Iris pigment epithelial cell (primary cell): ENCODE measurements at places on chromosomes 5 and 9.

- DNase-seq, result peak; percentile 6
Observed at GRCh38 chr9:112898872-112899311, 8.2 kb upstream of the SLC46A2 start.

DNA sequence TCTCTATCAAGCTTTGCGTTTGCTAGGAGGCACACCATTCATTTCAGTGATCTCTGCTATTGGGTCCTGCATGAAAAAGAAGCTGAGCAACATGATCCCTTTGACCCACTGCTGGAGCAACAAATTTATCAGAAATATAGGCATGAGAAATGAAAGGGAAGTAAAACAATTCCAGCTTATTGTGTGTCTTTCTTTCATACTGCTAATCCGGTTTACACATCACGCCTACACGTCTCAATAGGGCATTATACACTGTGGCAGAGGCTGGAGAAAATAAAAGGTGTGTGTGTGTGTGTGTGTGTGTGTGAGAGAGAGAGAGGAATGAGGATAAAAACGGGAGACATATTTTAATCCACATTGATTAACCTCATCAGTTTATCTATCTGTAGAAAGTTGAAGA lies 2.4 kb downstream of the PTCH1 start:
- DNase-seq, result no peak

DNA sequence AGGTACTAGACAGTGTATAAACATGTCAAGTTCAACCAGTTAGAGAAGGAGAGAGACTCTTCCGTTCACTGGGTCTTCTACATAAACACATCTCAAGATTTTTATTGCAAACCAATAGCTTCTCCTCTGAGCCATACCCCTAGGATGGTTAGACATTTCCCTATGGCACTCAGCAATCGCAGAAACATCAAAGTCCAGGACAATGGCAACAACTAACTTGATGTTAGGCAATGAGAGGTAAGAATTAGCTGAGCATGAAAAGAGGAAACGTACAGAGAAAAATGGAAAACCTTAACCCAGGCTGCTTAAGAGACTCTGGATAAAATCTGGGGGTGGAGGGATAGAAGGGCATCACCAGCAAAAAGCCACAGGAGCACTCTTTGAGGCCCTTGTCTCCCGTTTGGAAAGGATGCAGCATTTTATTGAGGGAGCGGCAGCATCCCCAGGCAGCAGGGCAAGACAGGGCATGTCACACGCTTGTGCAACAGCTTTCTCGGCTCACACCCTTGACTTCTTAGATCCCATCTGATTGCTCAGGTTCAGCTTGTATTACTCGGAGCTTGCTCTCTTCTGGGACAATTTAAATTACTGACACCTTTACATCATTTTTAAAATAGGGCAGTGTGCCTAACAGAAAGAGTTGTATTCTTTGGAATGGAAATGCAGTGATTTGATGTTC lies 8.6 kb upstream of the PSAT1 start:
- no peak for DNase-seq

- peak; percentile 45 for DNase-seq
Observed at GRCh38 chr9:128203024-128203706, at the start of gene DNM1. Gene DNM1, plus strand, starts transcription at chr9:128203379. Its CDS starts 92 bp downstream, at chr9:128203471.

- DNase-seq, result peak; percentile 71
Observed at GRCh38 chr5:135560858-135561257, 17.9 kb downstream of the CXCL14 start.

- DNase-seq, result no peak
Observed at GRCh38 chr5:169201597-169201996, 99.3 kb downstream of the SLIT3 start.

DNA sequence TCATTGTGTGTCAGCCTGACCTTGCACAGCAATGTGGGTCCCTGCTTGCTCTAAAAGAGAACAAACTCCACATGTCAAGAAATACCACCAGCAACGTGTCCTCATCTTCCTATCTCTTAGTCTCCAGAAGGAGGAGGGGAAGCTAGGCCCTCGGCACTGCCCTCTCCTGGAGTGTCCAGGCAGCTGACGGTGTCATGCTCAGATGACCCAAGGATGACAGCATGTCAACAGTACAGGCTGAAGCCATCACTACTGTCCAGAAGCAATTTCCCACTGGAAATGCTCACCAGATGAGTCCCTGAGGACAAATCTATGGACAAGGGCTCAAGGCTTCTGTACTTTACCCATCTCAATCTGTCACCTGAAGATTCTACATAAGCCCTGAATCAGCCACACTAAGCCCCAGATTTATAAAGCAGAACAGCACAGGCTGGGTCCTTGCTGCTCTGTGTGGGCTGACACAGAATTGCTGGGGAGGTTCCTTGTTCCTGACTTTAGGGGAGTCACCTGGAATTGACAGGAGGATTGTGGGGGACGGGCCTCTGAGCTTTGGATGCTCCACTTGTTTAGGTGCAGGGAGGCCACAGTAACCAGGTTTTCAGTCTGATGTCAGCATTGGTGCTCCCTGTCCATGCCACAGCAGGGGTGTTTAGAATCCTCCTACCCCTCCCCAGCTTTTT lies 210.2 kb downstream of the DAB2IP start:
- DNase-seq, result no peak

GRCh38 chr9:137306850-137307254 lies 4.8 kb upstream of the NRARP start:
- DNase-seq, result no peak

DNA sequence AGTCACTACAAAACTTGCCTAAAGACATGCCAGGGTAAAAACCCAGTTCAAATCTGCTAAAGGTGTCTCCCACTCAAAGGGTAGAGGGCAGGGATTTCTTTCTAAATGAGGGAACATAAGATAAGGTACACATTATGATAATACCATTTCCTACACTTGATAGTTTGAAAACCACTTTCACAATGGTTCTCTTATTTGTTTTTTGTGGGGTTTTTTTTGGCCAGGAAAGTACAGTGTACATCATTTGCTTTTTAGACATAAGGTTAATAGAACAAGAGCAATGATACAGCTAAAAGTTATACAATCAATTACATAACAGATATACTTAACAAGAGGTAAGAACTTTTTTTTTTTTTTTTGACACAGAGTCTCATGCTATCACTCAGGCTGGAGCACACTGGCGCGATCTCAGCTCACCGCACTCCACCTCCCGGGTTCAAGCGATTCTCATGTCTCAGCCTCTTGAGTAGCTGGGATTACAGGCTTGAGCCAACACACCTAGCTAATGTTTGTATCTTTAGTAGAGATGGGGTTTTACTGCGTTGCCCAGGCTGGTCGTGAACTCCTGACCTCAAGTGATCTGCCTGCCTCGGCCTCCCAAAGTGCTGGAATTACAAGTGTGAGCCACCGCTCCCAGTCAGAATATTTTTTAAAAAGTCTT lies 48.8 kb upstream of the GLRX start:
- DNase-seq, result no peak

DNA sequence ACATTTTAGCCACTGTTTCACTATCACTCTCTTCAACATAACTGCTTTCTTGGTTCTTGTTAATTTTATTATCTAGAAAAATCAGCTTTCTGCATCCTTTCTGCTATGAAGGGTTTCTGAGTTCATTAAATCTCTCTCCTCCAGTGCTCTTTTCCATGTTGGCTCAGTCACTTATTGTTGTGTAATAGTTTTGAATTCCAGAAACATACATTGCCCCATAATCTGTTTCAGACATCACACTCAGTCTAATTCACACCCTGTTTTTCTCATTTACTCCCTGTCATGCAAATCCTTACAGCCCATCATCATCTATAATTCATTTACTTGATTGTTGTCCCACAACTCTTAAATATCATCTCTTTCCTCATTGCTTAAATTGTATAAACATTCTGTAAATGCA lies 176.1 kb upstream of the CDH12 start:
- DNase-seq, result no peak

DNA sequence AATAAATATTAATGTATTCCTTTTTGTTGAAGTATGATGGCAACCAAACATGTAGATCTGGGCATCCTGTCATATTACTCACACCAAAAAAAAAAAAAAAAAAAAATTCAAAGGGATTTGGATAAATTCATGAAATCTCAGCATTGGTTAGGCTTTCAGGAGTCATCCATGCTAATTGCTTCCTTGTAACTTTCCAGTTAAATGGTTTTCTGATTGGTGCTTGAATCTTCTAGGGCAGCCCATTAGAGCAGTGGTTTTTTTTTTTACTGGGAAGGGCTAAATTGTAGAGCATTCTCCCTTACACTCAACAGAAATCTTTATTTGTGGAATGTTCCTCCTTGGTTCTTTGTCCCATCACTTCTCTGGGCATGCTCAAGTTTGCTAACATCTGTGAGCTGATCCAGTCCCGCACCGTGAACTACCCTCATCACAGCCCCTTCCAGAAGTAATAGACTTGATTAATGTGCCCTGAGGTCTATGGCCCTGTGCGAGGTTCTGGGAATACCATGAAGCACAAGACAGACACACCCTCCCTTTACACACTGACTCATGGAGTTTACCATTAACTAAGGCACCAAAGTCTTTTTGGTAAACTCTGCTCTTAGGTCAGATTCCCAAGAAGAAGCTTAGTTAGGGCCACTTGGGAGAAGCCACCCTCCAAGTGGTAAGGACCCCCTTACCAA lies 56.0 kb downstream of the RGS3 start:
- DNase-seq, result no peak

DNA sequence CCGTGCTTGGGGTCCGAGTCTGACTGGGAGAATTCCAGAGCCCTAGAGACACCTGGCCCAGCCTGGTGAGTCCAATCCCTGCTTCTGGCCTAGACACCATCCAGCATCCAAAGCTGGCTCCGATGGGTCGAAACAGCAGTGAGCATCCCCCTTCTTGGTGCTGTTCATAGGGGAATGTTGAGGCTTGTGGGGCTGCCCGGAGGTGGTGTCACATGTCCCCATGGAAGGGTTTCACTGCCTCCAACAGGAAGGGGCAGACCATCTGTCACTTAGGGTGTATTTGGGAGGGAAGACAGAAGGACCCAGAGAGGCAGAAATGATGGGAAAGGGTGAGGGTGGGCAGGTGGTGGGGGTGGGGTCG lies 13.9 kb downstream of the C9orf50 start:
- no peak for DNase-seq

GRCh38 chr5:137933491-137933911 lies 44.2 kb downstream of the PKD2L2 start:
- DNase-seq, result peak; percentile 4

DNA sequence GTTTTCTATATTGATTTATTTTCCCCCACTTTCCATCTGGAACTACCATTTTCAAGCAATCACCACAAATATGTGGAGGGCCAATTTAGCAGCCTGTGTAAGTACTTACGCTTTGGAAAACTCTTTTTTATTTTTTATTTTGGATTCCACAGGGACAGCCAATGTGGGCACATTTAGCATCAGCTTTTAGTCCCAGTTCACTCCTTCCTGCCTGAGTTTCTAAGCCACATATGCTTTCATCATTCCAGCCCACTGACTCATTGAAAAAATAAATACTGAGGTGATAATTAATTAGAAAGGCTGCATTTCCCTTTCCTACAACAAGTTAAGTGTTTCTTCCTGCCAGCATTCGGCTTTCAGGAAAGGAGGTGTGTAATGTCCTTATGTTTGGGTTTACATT lies 76.8 kb downstream of the TMEM167A start:
- no peak for DNase-seq

DNA sequence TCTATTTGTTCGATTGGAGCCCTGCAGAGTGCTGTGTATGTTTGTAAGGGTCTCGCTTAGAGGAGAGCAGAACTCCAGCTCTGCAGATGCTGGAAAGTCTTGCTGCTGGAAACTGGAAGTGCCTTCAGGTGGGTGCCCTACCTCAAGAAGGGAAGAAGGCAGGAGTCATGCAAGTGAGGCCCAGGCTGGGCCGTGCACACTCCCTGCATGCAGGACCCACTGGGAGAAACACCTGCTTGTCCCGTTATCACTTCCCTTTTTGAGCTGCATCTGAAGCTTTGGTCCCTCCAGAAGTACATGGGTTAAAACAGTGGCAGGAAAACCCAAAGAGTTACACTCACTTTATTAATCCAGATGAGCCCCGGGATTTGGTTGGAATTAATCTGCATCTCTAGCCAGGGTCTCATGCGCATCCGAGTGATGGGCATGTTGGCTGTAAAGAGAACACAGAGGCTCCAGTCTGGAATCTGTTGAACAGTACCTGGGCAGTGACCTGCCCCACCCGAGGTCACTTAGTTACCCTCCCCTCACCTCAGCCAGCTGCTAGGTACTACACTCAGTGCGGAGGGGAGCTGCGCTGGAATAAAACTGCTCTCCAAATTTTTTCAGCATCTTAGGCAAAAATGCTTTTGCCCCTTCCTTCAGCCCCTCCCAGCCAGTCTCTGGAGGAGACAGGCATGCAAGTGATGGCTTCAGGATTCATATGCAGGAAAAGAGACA lies 1.4 kb downstream of the IRF1 start:
- no peak for DNase-seq

DNA sequence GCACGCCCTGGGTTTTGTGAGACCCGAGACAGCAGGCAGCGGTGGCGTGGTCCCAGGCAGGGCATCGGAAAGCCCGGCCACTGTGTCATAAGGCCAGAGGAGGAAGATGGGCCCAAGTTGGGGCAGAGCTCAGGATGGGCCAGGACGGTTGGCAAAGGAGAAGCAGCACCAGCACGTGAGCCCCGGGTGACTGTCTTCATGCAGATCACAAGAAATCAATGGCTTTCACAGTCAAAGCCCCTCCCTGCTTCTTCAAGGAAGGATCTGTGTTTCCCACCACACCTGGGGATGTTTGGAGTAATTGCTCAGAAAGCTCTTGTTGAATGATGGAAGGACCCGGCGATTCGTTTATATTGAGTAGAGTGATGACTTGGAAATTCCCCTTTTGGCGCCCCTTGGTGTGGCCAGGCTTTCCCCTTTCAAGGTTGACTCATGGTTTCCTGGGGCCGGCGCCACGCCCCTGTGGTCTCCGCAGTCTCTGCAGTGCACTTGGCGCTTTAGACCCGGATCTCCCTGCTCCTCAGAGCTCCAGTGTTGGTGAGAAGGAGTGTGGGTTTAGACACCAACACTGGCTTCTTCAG lies 52.1 kb downstream of the IL31RA start:
- peak; percentile 81 for DNase-seq

DNA sequence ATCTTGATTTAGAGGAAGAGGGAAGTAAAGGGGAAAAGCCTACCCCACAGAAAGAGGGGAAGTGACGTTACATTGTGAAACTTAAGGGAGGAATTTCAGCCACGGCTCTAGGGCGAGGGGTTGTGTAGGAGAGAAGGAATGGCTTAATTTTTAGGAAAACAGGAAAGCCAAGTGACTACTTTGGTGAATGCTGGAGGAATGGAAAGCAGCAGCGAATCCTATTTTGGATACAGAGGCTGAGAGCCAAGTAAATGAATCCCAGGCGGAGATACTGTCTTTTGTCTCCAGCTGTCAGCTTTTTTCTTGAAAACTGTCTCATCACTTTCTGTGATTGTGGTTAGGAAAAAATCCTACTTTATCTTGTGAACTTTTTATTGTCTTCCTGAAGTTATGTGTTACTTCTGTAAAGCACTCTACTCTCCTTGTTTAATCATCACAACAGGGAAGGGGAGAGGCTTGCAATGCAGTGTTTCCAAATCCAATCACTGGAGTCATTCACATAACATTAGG lies 188.4 kb downstream of the TSSK1B start:
- peak; percentile 47 for DNase-seq

GRCh38 chr9:83238871-83239640 lies 176.1 kb upstream of the RASEF start:
- peak; percentile 4 for DNase-seq
